ENCODE measurements at places on chromosomes 5 and 9.

- no peak for DNase-seq
These were observed 95.5 kb downstream of the BARX1 start for GRCh38 chr9:93859431-93860215.

DNA sequence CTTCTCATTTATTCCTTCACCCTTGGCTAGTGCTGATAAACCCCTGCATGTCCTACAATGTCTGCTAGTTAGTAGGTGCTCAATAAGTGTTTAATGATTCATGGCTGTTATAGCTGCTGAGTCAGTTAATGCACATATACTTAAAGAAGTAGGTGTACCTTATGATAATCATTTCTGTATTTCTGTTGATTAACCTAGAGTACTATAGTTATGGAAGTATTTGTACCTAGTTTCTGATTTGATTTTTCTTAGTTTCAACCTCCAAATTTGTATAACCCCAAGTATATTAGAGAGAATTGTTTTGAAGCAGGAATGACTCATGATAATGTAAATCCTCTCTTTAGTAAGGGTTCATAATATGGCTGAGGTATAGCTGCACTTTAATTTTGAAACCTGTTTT, 8.9 kb downstream of the SMAD5 start:
- DNase-seq = no peak

GRCh38 chr9:117809751-117810150, 105.5 kb downstream of the TLR4 start:
- no peak for DNase-seq

DNA sequence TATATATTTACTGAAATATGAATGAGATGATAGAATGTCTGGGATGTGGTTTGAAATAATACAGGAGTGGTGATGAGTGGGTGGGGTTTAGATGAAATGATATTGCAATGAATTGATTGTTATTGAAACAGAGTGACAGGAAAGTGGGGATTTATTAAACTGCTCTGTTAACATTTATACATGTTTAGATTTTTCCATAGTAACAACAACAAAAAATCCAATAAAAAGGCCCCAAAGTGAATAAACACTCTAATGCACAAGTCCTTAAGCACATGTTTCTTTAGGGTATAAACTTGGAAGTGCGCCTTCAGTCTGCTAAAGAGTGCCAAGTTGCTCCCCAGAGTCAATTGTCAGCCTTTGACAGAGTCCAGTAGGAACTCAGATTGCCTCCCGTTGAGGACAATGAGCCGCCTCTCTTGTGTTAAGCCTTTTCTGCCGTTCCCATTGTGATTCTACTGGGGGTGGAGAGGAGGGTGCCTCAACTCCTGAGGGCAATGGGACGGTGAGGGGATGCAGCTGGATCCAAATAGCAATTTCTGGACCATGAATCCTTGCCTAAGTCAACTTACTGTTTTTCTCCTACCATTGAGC, 112.3 kb downstream of the SLC28A3 start:
- DNase-seq = no peak

GRCh38 chr9:135045264-135045927, 42.1 kb upstream of the OLFM1 start:
- DNase-seq = no peak

- DNase-seq = no peak
These were observed 85.0 kb downstream of the PSD2 start for GRCh38 chr5:139880416-139881142.

- no peak for DNase-seq
These were observed 3.0 kb upstream of the ANKRD31 start for GRCh38 chr5:75239681-75240080.

DNA sequence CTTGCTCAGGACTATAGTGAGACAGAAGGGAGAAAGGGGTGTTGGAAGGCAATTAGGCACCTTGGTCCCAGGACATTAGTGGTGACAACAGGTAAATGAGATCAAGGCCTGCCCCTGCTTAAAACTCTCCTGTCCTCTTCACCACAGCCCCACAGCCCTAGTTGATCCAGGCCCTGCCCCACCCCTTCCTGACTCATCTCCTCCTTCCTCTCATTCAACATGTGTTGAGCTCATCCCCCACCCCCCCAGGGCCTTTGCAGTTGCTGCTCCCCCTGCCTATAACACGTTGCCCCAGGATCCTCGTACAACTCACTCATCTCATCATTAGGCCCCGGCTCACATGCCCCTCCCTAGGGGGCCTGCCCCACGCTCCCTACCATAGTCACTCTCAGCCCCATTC, 66.8 kb downstream of the TSPAN17 start:
- DNase-seq = no peak

GRCh38 chr9:82188817-82189216, 200.2 kb downstream of the SPATA31D1 start:
- no peak for DNase-seq

DNA sequence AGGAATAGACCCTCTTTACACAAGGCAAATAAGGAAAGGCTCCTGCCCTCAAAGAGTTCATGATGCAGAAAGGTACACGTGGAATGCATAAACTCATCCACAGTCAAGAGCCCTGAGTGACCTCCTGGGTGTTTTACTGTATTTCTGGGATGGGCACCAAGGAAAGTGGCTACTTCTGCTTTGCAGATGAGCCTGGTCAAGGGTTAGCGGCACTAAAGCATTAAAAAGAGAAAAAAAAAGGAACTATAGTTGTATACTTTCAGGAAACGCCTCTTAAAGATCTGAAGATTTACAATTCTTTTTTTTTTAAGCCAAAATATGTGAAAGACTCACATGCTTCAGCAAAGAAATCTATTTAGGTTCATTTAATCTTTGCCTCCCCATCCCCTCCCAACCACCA, 366.2 kb upstream of the PDE4D start:
- no peak for DNase-seq

DNA sequence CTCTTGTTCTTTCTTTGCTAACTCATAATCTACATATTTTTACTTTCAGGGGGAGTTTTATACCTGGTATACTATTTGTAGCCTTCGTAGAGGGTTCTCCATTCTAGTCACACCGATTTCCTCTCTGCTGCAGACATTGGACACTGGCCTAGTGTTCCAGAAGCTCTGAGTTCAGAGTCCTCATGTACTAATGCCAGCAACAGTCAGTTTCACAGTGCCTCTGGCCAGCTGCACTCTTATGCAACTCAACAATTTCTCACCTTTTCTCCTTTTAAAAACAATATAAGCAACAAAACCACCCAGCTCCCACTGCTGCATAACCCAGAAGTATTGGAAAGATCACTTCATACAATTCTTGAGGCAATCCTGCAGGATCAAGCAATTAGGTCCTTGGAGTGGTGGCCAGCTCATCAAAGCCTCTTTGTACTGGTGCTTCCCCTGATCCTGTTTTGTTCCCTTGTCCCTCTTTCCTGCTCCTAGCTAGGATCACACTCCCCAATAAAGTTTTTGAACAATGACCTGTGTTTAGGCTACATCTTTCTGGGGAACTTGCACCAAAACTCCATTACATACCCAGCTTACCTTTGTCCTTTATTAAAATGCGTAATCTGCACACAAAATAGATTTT, 98.1 kb upstream of the TUT7 start:
- no peak for DNase-seq
